GM10248 (cell line): ENCODE measurements at places on chromosomes 4 and X.

DNA sequence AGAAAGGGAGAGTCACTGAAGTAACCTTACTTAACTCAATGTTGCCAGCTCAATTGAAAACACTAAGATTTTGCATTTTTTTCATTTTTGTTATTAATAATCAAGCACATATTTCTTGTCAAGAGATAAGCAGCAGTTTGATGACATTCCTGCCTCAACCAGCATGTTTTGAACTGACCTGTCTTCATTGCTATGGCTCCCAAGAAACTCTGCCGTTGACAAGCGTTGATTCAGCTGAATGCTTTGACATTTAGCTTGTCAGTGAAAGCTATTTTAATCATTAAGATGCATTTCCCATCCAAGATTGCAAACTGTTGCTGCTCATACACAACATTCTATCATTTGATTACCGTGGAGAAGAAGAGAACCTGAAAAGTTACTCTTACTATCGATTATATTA, 5.9 kb downstream of the NAA11 start:
- no peak for DNase-seq

GRCh38 chrX:130915302-130915701, 12.3 kb upstream of the ENOX2 start:
- no peak for DNase-seq

DNA sequence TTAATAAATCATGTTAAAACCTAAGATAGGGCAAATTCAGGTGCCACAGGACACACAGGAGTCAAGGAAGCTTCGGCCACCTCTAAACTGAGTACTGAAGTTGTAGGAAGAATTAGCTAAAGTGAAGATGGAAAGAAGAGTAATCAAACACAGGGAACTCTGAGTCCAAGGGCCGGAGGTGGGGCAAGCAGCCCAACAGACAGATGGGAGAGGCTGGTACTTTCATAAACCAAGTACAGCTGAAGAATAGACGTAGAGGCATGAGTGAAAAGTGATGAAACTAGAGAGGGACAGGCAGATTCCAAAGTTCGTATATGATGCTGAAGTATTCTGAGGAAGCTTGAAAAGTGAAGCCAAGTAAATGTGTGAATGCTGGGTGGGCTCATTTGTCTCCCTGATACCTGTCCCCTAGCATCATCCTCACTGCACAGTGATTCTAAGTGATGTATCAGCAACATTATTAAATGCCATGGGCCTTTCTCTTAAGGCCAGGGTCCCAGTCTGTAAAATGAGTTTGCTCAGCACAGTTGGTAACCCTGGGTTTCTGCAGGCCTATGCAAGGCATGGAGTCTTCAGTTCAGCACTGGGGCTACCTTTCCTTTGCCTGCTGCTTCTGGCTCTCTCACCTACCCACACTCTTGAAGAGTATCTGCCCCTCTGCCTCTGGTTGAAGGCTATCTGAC, 203.3 kb downstream of the NR3C2 start:
- DNase-seq = no peak

DNA sequence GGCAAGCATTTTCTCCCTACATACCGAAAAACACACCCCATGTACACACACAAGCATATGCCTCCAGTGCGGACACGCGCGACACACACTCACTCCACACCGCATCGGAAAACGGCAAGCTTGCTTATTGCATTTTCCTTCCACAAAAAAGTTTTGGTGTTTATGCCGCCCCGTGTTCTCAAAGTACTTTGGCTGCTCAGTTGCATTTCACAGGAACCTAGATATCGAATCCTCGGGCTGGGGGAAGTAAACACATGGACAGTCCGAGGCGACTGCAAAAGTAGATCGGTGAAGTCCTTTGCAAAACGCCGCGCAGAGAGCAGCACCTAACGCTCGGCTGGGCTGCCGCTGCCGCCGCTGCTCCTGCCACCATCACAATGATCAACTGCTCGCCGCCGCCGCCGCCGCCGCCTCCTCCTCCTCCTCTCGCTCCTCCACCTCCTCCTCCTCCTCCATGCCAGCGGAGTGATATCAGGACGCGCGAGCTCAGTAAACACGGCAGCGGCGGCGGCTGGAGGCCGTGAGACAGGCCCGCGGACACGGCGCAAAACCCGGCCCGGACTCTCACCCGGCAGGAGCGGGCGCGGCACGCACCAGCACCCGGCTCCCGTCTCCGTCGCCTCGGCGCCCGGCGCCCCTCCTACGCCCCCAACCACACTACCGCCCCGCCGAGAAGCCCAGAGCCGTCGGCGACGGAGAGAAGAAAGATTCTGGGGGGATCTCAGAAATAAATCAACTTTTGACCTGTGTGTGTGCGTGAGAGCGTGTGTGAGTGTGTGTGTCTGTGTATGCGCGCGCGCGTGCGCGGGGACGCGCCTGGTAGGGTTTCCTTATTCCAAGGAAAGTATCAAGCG, at the start of gene MAML3:
Gene MAML3, minus strand, starts transcription at position 467 of the 854 bp plus-strand sequence. CDS start 857 bp downstream, outside the sequence.
- DNase-seq = peak; percentile 54

- no peak for DNase-seq
Observed at GRCh38 chr4:28913466-28913865, 1806.7 kb upstream of the PCDH7 start.

DNA sequence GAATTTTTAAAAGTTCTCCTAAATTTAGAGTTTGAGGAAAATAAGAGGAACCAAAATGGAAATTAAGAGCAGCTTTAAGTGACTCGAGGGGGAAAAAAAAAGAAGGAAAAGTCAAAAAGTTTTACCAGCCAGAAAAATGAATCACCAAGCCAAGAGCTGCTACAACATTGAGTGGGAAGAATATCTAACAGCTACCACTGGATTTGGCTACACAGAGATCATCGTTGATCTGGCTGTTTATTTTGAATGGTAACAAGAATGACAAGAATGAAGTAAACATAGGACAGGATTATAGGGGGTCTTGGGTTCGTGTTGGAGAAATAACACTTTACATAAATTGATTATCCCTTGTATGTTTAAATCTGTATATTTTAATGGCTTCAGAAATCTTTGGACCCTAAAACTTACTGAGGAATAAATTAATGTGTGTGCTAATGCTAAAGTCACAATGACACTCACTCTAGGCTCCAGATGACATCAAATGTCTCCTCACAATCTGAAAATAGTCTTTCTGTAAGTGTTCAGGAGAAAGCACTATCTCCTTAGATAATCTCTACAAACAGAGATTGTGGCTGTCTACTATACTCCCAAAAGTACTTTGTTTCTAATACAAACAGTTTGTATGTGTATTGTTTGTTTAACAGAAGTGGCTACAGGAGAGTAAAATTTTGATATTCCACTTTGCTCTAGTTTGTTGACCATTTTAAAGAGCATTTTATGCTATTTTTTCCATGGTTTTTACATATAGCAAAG, 3.1 kb upstream of the CSN3 start:
- no peak for DNase-seq

DNA sequence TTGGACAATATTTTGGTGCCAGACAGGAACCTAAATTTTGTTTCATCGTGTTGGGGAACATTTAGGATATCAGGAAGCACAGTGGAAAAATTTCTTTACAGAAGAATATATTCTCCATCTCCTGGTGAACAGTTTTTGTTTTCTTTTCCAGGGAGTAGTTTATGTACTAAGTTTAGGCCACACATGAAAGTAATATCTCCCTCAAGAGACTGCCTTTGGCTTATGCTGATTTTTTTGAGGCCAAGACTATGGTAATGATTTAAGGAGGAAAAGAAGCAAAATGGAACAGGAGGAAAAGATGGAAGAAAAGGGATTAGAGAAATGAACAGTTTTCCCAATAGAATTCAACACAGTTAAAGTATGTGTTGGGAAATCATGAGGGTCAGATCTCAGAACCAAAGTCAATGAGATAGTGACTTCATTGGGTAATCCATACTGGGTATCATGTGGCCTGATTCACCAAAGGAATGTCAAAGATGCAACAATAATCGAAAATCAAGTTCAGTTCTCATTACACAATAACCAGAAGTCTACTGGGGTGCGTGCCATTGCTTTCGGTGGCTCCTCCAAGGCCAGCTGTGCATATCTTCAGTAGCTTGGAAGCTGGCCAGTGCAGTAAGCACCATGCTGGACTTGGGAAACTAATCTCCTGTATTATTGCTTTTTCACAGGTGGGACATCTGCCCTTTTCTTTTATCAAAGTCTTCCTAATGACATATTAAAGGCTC, 234.8 kb downstream of the COL25A1 start:
- DNase-seq = no peak

- no peak for DNase-seq
Observed at GRCh38 chr4:41748571-41749475, at the start of gene PHOX2B. Gene PHOX2B (minus strand): TSS chr4:41748725. CDS start chr4:41748610, 115 bp downstream.

- peak; percentile 87 for DNase-seq
Observed at GRCh38 chrX:3713225-3713936, at the start of gene PRKX. Gene PRKX (minus strand): TSS chrX:3713649. CDS start chrX:3713253, 396 bp downstream.

GRCh38 chr4:36360755-36361154, 79.3 kb downstream of the DTHD1 start:
- DNase-seq = no peak

- DNase-seq = no peak
Observed at GRCh38 chr4:83708500-83709175, 172.7 kb downstream of the GPAT3 start.

DNA sequence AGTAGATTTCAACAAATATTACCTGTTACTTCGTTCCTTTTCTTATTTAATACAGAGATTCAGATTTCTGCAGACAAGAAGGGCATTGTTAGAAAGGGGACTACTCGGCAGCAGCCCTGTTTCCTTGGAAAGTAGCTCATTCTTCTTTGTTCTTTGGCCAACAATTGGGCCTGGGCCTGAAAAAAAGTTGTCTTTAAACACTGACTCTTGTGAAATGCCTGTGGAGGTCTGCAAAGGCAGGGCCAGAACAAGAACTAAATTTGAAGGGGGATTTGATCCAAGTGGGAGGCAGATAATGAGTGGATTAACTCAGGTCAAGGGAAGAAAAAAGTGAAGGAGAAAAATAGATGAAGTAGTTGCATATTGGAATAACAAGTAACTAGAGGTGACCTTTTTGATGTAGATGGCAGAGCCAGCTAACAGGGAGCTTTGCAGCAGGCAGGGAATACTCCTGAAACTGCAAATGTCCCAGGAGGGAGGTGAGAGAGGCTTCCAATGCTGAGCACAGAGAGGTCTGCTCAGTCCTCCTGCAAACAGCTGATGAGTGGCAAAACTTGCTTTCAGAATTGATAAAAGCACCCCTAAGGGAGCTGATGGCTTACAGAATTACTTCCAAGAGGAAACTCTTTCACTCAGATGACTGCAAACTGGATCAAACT, 393.2 kb upstream of the HS3ST1 start:
- no peak for DNase-seq

- DNase-seq = peak; percentile 26
Observed at GRCh38 chr4:107937040-107937439, 5.7 kb downstream of the CYP2U1 start.

DNA sequence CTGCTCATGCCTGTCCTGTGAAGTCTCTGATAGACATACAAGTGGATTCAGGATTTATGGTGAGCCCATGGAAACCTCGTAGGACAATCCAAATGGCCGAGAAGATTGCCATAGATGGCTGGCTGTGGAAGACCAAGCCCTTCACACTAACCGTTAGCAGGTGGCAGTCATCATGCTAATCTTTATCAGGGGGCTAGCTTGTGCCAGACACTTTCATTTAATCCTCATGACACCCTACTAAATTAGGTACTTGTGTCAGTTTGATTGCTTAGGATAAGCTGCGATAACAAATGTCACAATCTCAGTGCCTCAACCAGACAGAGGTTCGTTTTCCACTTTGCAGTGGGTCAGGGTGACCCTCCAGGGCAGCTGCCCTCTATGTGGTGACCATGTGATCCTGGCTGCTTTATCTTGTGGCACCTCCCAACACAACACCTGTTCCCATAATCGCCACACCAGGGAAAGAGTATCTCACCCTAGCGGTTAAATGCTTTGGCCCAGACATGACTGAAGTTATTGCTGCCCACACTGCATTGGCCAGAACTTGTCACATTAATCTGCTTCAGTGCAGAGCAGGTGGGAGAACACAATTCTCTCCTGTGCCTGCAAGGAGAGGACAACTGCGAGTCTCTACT, 60.8 kb downstream of the REPS2 start:
- DNase-seq = peak; percentile 14

GRCh38 chr4:113086172-113086695, 36.8 kb downstream of the ANK2 start:
- no peak for DNase-seq

DNA sequence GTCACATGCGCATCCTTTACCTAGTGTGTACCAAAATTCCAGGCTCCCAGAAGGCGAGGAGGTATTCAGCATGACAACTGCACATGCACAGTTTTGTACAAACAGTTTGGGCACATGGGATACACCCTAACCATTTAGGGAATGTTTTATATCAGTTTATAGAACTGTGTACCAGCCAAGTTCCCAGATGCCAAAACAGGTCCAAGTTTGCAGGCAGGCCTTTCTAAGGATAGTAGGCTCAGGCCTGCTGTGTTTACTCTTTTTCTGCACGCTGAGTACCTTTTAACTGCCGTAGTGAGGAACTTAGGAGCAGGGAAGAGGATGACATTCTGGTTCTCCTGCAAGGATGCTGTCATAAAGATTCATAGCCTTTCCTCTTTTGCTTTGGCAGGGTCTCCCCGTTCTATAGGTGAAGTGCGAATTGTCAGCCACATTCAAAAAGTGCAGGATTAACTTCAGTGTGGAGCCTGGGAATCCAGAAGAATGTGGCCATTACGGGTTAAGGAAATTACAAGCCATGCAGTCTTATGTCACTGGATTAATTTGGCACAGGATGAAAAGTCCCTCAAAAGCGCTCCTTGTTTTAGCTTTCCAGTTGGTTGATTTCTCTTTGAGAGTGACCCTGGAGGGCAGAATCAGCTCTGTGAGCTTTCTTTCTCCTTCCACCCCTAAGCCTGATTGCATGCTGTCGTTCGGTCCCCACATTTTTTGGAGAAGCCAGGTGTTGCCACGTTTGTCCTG, 259.8 kb downstream of the ARHGAP10 start:
- no peak for DNase-seq

GRCh38 chr4:26307037-26307800, 13.6 kb upstream of the RBPJ start:
- DNase-seq = no peak

- no peak for DNase-seq
Observed at GRCh38 chrX:130081421-130082045, 28.8 kb downstream of the ELF4 start.

DNA sequence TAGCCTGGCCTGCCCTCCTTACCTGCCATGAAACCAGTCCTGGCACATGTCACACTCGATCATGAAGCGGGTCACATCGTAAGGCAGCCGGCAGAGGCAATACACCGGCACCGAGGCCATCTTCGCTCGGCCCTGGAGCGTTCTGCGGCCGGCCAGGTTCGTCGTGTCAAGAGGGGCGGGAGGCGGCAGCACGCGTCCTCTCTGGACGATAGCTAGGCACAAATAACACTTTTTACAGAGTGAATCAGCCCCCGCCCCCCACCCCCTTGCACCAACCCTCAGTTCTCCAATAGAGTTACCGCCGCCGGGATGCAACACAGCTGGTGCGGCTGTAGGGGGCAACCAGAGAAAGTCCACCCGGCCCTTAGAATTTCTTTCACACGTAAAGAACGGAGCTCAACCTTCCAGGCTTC, 1.7 kb downstream of the PHF8 start:
- peak; percentile 42 for DNase-seq

DNA sequence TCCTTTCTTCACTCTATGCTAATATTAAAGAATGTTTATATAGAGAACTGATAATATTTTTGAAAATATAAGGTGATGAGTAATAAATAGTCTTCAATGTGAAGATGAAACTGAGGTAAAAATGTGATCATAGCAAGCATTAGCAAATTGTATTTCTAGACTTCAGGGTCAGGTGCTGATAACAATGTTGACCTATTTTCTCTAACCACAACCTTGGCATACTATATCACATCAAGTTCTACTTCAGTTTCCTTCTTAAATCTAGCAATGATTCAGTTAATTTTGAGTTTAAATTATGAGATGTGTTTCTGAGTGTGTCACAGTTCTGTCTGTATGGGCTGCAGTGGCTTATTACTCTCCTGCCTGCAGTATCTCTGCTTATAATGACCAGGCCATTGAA, 209.4 kb downstream of the RAPGEF2 start:
- no peak for DNase-seq

GRCh38 chr4:148857239-148857972, 415.2 kb upstream of the NR3C2 start:
- no peak for DNase-seq
